ENCODE measurements at places on chromosomes 11 and 22.

- no peak for DNase-seq
These were observed 37.1 kb upstream of the NNMT start for GRCh38 chr11:114259124-114259526.

GRCh38 chr11:86234831-86235461 is 9.6 kb upstream of the EED start:
- DNase-seq = no peak

DNA sequence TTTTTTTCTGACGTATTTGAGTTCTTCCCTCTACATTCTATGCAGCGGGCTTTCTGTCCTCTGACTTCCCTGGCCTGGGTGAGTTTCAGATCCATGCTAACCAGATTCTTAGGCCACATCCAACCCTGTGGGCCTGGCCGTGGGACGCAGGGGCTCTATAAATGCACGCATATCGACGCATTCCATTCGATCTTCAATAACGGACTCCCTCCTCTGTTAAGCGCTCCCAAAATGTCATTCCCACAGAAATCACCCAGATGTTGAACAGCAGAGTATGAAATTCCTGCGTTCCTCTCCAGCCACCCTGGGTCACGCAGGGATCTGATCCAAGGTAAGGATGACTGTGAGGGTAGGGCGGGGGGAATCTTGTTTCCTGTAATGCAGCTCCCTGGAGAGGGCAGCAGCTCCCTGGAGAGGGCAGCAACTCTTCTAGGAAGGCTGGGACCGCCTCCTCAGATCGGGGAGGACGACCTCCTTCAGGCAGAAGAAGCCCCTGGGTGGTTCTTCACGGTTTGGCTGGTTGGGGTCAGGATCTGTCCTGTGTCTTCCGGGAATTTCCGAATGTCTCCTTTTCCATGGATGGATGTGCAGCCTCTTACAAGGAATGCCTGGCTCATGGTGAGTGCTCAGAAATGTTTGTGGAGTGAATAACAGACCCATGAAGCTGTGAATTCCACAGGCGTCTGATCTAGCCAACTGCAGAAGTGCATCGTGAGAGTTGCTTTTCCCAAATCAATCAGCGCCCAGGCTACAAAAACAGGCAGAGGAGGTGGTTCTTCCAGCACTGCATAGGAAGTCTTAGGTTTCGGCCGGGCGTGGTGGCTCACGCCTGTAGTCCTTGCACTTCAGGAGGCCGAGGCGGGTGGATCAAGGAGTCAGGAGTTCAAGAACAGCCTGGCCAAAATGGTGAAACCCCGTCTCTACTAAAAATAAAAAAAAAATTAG is 12.2 kb downstream of the MRGPRD start:
- no peak for DNase-seq

GRCh38 chr11:113774174-113774503 is 647 bp upstream of the ZW10 start:
- DNase-seq = no peak

GRCh38 chr11:68841718-68842426 is at the start of gene CPT1A:
Gene CPT1A (minus strand): TSS chr11:68841916. CDS start chr11:68815474, 26,442 bp downstream.
- peak; percentile 75 for DNase-seq

- DNase-seq = no peak
These were observed 2.5 kb upstream of the DERL3 start for GRCh38 chr22:23841292-23841691.

DNA sequence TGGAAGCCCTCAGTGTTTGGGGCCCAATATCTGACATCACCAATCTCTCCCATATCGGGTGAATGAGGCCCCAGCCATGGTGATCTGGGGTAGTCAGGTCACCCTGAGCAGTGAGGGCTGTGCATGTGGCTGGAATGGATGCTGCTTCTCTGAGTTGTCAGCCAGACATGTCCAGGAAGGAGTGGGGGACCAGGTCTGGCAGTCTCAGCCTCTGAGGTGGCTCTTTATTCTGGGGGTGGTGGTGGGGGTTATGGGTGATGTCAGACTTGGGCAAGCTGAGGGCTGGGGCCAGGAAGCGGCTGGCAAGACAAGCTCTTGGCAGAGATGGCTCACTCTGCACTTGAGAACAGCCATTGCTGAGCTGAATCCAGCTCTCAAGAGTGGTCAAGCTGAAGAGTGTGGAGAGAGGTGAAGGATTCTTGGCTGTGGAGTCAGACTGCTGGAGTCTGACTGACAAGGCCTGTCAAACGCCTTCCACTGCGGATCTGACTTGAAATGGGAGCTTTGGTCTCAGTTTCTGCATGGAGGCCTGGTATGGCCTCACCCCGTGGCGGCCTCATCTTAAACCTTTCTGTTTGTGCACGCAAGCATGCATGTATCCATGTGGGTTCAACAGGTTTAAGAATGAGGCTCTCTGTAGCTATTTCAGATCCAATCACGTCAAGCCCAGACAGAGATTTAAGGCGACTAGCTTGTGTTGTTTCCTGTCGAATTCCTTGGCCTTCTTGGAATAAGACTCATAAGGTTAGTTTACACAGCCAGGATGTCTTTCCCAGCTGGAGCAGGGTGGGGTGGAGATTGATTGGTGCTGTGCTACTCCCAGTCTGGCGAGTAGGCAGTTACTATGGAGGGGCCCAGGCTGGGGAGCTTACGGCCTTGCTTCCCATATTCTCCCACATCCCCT is 83.9 kb upstream of the TIMP3 start:
- no peak for DNase-seq

DNA sequence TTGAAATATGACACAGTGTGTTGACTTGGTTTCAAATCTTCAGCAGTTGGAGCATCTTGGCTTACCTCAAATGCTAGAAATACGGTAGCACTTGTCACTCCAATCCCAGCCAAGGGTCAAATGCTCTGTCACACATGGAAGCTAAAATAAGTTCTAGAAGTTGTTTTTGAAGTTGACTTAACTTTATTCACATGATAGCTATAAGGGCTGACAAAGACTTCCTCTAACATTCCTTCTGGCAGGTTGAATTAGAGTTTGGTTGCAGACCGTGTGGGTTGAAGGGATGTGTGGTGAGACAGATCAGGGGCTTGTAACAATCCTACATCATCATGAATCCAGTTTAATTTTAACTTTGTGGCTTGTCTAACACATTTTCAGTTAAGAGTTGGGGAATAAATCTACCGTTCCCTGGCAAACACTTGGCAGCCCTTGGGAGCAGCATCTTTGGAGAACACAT is 4.6 kb downstream of the SLN start:
- DNase-seq = no peak

GRCh38 chr22:32674925-32675825 is 126.3 kb upstream of the TIMP3 start:
- DNase-seq = no peak

DNA sequence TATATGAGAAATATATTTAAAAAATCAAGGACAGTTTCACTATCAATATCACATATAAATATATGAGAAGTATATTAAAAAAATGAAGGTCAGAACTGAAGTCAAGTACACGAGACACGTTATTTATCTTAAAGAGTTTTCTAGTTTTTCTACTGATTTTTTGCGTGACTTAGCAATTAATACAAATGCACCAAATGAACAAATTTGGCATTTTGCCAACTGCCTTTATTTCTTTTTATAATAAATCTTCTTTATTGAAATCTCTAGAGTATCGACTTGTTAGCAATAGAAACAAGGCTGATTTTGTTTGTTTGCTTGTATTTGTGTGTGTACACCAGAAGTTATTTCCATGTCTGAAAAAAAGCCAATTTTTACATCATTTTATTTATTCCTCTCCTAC is 1684.7 kb upstream of the RAG2 start:
- DNase-seq = no peak

DNA sequence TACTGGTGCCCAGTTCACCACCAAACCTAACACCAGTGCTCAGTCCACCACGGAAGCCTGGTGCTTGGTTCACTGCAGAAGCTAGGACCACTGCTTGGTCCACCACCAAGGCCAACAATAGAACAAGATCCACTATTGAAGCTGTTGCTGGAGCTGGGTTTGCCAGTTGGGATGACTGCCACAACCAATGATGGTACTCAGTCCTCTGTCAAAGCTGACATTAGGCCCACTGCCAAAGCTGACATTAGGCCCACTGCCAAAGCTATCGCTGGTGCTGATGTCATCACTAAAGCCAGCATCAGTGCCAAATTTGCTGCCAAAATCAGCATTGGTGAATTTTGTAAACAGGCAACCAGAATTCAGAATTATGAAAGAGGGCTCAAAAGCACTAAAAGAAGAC is 1850.2 kb upstream of the RAG2 start:
- no peak for DNase-seq

- DNase-seq = no peak
These were observed 800.9 kb downstream of the BRD1 start for GRCh38 chr22:49026494-49027367.

DNA sequence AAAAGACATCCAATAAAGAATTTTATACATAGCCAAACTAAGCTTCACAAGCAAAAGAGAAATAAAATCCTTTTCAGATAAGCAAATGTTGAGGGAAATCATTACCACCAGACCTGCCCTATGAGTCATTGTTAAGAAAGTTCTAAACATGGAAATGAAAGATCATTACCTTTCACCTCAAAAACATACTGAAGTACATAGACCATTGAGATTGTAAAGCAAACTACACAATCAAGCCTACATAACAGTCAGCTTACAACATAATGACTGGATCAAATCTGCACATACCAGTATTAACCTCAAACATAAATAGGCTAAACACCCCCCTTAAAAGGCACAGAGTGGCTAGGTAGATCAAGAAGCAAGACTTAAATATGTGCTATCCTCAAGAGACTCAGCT is 501.0 kb upstream of the LUZP2 start:
- DNase-seq = no peak

GRCh38 chr11:109304159-109304558 is 117.8 kb upstream of the C11orf87 start:
- DNase-seq = no peak

DNA sequence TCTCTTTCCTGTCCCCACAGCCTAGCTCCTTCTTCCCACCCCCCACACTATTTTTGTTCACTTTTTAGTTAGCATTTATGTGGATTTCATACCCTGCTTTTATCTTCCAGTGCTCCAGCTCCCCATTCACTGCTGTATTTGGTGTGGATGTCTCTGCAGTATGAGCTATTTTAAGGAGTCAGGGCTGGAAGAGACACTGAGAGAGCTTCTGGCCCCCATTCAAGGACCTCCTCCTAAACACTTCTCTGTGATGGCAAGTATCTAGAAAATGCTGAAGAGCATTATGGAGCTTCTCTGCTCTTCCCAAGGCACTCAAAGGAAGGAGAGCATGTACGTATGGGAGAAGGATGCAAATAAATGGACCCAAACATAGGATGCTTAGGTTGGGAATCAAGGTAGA is 79.5 kb downstream of the RAB30 start:
- DNase-seq = no peak

DNA sequence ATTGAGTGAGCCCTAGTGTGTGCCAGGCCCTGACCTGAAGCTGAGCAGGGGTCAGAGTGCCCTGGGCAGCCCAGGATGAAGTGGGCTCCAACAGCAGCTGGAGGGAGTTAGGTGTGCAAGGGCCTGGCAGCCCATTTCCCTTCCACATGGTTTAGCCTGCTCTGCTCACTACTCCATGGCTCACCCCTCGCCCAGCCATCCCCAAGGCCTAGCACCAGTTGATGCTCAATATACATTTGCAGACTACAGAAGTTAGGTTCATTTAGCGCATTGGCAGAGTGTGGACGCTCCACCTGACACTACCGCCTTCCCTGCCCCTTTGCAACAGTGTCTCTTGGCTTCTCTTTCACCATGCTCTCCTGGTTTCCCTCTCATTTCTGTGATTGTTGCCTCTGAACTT is 3.8 kb downstream of the ATG16L2 start:
- DNase-seq = no peak

GRCh38 chr22:23571486-23571885 is 8.6 kb downstream of the IGLL1 start:
- DNase-seq = no peak
